ENCODE measurements at places on chromosomes 7 and 10. TPM values are rescaled to one million over a fixed set of nuclear protein-coding genes. Genes with fewer than 3 reads are reported as not detected.
A peak's percentile ranks its signal among the peaks of the same experiment; 100 is the strongest.

HEPACAM2 gene
- total RNA-seq = not detected

SFRP5 gene
- total RNA-seq = not detected

OR2A42 gene
- 0.18 TPM for total RNA-seq

PPP1R3C gene
- 28.1 TPM for total RNA-seq

PLAU gene
- total RNA-seq = 6.5 TPM

CHAT gene
- not detected for total RNA-seq

- no peak for DNase-seq
These were observed 14.4 kb downstream of the FFAR4 start for GRCh38 chr10:93580828-93581227.

DNA sequence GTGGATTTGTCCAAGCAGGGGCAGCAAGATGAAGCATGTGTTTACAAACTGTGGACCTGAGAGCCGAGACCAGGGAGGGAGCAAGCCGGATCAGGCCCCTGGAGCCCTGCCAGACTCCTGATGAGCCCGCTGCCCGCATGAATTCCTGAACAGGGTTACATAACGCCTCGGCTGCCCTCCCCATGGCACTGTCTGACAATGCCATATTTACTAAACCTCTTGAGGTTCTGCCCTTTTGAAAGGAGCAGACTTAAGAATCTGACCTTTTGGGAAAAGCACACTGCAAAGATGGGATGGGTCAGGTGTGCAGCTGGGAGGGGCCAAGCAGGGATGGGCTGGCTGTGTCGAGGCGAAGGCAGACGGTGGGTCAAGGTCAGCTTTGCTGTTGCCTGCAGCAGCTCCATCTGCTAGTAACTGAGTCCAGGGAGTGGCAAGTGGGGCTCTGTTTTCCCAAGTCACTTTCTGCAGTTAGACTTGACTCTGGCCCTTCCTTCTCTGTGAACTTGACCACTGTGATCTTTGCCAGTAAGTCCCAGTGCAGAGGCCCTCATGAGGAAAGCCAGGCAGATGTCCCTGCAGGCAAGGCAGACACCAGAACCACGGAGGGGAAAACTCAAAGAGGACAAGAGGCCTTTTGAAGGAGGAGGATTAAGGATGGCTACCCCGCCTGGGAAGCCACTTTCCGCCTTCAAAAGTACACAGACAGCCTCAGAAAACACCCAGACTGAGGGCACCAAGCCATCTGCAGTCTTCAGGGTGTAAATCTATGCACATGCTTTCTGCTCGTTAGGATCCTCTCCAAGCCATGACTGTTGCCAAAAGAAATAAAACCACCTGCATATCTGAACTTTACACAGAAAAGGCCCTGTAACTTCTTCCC, 175.8 kb downstream of the TNS3 start:
- peak; percentile 62 for DNase-seq

- DNase-seq = no peak
These were observed 164.6 kb upstream of the KCTD7 start for GRCh38 chr7:66464059-66464458.

DNA sequence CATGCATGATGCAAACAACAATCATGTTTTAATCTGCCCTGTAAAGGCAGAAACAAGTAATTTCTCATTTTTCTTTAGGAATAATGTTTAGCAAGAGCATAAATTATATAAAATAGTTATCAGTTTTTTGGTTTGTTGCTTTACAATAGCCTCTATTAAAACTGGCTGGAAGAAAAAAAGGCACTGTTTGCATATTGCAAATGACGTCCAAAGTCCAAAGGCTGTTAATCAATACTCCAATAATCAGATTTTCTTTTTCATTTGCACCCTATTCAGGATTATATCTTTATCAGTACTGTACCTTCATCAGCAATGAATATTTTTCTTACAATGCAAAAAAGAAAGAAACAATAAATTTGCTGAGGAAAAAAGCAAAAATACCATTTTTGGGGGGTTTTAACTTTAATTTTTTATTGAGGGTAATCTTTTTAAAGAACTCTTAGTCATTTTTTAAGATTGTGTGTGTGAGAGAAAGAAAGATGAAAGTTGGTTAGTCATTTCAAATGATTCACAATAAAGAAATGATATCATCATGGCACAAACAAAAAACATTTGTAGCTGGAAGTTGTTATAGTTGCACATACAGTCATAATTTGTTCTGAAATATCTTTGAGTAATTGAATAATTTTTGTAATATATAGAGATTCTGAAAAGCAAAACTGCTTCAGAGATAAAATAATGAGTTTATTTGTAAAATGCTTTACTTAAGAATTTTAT, 44.4 kb upstream of the AKR1C2 start:
- no peak for DNase-seq

DNA sequence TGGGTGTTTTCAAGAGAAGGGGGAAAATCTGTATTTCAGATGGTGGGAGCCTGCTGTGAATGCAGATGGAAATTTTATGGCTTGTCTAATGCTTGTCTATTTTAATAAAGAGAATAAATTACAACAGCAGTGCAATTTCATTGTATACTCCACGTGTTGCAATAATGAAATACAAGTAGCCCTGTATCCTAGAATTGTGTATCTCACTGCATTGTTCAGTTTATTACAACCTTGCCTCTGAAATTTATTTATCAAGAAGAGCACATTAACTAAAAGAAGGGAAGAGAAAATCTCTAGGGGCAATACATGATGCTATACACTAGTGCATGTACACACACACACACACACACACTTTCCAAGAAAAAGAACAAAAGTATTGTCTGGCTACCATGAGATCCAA, 21.8 kb downstream of the ANK3 start:
- no peak for DNase-seq

DNA sequence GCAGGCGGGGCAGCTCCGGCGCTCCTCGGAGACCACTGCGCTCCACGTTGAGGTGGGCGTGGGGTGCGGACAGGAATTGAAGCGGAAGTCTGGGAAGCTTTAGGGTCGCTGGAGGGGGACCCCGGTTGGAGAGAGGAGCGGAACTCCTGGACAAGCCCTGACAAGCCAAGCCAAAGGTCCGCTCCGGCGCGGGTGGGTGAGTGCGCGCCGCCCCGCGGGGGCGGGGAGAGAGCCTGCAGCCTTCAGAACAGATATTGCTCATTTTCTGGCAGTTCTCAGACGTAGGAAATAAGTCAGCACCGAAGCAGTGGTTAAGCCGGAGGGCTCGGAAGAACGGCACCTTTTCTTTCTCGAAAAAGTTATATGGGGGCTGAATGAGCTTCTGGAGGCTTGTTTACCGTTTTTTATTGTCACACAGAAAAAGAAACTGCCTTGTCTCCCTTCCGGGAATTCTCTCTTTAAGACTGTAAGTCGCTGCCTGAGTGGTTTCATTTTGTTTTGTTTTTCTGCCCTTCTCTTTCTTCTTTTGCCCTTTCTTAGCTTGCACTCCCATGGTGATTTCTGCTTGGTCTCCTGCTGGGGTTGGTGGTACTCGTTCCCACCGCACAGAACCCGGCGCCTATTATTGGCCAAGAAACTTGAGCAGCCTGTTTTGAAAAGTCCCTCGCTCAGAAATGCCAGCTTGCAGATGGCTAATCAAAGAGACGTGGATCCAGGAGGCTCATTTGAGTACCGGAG, 732 bp downstream of the FAS start:
- peak; percentile 87 for DNase-seq

GRCh38 chr10:72744566-72744965, 52.6 kb downstream of the MCU start:
- no peak for DNase-seq

DNA sequence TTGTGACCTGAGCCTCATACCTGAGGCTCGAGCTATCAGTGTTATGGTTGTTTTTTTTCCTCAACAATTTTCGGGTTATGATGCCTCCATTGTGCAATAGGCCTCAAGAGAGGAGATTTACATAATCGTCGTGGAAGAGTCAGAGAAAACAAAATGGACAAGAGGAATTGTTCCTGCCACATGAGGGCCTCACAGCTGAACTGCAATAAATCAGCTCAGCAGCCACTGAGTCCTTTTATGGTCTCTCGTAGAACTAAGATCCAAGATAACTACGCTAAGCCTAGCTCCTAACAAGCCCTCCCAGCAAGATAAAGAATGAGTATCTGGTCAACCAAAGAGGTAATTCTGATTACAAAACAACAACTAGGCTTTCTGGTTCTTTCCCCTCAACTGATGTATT, 336.8 kb downstream of the WDR11 start:
- DNase-seq = no peak

DNA sequence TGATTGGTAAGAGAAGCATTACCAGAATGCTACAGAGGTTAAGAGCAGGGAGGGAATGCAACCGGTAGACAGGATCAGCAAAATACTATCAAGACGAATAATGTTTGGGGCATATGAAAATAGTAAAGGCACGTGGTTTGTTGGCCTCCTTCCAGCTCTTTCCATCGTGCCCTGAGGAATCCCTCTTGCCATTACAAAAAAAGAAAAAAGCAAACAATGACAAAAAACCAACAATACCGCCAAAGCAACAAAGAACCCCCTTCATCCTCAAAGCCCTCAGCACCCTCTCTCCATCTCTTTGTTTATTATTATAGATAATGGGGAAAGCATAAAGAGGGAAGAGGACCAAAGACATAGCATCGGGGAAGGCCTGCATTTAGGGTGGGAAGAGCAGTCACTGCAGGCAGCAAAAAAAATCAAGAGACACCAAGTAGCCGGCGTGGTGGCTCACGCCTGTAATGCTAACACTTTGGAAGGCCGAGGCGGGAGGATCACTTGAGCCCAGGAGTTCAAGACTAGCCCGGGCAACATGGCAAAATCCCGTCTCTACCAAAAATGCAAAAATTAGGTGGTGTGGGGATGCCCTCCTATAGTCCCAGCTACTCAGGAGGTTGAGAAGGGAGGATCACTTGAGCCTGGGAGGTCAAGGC, 78.0 kb downstream of the HIP1 start:
- no peak for DNase-seq

DNA sequence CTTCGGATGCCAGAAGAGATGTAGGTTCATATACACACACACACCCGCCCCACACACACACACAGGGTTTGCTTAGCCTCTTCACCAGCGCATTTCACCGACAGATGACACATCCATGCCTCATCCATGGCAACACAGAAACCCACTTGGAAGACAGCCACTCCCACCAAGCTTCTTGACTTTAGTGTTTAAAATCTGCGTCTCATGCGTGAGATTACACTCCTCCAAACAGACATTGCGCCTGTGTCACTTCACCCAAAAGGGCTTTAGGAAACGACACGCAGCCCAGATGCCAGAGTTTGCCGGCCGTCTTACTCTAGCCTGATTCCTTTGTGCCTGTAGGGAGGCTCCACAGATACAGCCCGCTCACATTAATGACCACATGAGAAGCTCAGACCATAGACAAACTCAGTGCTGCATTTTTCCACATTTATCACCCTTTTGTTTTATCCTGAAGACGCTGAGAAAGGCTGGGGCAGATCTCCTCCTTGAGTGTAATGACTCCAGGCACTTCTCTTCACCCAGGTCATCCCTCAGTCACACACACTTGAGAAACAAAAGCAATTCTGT, 73.8 kb downstream of the DIP2C start:
- DNase-seq = no peak

DNA sequence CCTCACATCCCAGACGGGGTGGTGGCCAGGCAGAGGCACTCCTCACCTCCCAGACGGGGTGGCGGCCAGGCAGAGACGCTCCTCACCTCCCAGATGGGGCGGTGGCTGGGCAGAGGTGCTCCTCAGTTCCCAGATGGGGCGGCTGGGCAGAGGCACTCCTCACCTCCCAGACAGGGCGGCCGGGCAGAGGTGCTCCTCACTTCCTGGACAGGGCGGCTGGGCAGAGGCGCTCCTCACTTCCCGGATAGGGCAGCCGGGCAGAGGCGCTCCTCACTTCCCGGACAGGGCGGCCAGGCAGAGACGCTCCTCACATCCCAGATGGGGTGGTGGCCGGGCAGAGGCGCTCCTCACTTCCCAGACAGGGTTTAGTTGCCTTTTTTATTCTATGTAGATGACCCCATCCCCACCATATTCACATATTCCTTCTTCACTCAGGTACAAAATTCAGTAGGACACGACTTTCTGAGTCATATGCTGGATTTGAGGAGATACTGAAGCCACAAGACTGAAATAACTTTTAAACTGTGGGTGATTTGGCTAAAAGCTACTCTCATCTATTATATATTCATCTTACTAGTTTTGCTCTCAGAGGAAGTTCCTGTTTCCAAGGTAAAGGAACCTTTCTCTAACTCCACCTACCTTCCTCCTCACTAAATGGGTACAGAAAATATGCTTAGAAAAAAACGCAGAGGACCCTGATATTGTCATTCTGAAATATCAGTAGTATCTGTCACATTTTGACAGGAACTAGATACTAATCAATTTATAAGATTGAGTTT, 54.4 kb downstream of the ENTPD1 start:
- no peak for DNase-seq

GRCh38 chr10:104085801-104086400, at the start of gene COL17A1:
TSS of gene COL17A1 (minus strand) at chr10:104085880. CDS start at chr10:104080673, 5,207 bp downstream.
- no peak for DNase-seq

DNA sequence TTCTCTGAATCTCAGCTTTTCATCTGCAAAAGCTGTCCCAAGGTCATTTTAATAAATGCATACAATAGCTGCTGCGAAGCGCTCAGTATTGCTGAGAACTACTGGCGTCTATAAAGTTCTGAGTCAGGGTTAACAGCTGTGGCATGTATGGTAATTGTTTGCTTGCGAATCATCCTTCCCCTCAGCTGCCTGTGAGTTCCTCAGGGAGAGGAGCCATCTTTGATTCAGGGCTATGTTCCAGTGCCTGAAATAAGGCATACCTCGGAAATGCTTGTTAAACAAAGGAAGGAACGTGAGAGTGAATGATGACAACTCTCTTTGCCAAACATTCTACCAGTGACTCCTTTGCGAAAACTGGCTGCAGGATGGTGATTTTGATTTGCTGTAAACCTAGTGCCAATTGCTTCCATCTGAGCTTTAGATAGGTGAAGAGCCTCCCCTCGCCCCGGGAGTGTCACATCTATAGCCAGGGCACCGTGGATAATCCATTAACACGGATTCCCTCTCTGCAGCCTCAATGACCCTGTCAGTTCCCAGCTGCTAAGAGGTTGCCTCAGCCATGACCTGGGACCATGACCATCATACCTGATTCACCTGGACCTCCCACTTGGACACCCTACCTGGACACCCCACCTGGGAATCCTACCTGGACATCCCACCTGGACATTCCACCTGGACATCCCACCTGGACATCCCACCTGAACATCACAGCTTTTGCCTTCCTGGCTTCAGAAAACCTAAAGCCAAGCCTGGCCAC, 39.6 kb downstream of the GPRIN2 start:
- no peak for DNase-seq

DNA sequence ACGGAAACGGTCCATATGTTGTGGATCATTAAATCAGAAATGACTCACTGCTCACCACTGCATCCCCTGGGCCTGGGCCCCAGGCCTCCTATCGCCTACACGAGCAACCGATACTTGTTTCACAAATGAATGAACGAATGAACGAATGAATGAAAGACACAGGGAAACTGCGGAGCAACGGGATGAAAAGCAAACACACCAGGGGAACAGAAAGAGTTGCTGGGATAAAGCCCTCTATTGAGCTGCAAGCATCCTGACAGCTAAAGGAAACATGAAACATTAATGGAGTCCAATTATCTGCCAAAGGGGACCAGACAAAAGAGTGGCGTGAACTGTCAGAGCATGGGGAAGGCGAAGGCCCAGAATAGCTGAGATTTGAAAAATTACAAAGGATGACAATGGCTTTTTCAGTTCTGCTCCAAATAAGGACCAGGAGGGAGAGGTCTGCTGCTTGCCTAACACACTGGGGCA, 92.1 kb downstream of the GRB10 start:
- no peak for DNase-seq
